Activated CD8-positive, alpha-beta memory T cell treated with anti-CD3 and anti-CD28 coated beads for 1 hour (primary cell): ENCODE measurements at places on chromosomes 2 and 18.

- no peak for DNase-seq
These were observed 442.1 kb upstream of the TRIB2 start for GRCh38 chr2:12274591-12274990.

DNA sequence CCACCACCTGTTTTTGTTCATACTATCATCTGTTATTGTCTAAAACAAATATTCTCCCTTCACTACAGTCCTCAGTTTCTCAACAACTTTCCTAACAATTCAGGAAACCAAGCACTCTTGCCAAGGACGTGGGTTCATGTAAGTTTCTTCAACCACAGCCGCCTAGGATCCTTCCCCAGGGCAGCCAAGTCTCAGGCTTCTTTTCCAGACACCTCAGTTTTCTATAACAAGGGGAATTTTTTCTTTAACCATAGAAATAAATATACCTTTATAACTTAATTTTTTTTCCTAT, 39.4 kb upstream of the AGPS start:
- DNase-seq = no peak

GRCh38 chr2:186913870-186914269, 64.9 kb upstream of the ZSWIM2 start:
- DNase-seq = no peak

DNA sequence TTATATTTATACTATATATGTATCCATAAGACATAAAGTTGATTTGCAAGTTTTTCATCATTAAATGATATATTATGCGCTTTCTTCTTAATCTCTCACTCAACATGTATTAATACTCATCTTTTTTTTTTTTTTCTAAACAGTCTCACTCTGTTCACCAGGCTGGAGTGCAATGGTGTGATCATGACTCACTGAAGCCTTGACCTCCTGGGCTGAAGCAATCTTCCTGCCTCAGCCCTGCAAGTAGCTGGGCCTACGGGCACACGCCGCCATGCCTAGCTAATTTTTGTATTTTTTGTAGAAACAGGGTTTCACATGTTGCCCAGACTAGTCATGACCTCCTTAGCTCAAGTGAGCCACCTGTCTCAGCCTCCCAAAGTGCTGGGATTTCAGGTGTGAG, 51.4 kb upstream of the MAP4K3 start:
- DNase-seq = no peak

- DNase-seq = no peak
These were observed 19.8 kb upstream of the ZNF532 start for GRCh38 chr18:58844871-58845270.

DNA sequence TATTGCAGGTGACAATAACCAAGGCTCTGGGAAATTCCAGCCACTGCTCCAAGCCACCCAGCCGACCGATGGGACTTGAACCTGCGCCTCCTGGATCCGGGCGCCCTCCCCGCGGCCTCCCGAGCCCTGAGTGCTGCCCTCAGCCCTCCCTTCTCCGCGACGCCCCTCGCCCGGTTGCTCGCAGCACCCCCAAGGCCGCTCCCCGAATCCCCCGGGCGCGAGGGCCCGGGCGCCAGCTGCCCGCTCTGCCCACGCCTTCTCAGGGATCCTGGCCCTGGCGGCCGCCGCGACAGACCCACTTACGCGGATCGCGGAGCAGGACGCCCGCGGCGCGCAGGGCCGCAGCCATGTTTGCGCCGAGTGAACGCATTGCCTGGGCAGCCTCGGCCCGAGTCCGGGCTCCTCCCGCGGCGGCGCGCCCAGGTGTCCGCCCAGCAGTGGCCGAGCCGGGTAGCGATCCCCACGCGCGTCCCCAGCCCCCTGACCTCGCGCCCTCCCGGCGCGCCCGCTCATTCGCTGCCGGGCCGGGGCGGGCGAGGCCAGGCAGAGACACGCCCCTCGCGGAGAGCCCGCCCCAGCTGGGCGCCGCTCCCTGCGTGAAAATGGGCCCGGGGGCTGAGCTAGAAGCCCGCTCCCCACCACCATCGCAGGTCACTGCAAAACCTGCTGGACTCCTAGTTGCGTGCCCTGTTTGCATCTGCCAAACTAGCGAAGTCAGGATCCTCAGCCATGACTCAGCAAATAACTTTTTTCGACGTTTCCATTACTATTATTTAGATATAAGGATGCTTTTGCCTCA, at the start of gene FECH:
TSS of gene FECH (minus strand) at position 452 of the 799 bp plus-strand sequence. CDS start at position 370, 82 bp downstream.
- DNase-seq = peak; percentile 51

DNA sequence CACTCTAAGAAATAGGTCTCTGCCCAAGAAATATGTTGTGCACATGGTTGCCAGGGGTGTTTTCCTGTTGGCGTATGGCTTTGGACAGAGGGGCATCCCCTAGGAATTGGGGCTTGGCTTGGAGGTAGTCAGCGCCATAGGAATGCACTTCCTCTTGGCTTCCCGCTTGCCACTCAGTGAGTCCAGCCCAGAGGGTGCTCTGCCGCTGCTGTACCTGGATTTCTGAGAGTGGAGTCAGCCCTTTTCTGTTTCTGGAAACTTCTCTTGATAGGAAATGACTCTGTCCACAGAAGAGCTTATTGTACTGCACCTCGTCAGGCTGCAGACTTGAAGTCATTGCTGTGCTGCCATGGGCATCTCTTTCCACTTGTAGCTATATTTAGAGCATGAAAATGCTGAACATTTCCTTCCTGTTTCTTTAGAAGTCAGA, 116.7 kb upstream of the MGAT5 start:
- no peak for DNase-seq

- no peak for DNase-seq
These were observed 5.6 kb upstream of the ATOH8 start for GRCh38 chr2:85748039-85748734.

DNA sequence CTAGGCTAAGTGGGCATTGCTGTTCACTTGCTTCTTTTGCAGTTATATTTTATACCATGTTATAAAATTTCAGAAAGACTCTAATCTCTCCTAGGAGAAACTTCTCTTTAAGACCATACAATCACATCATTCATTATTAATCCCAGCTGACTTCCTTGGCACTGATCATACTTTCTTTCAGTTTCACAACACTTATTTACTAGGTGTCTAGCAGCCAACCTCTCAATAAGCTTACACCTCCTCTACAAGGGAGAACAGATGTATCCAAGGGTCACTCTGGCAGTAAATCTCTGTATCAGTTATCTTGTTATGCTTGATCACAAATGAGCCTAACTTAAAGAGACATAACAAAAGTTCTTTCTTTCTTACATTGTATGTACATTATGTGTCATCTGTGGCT, 69.8 kb upstream of the EPB41L5 start:
- DNase-seq = no peak

GRCh38 chr2:145688156-145688555, 1168.2 kb upstream of the ZEB2 start:
- DNase-seq = no peak

- no peak for DNase-seq
These were observed 267.8 kb upstream of the NXPH2 start for GRCh38 chr2:139048017-139048416.

DNA sequence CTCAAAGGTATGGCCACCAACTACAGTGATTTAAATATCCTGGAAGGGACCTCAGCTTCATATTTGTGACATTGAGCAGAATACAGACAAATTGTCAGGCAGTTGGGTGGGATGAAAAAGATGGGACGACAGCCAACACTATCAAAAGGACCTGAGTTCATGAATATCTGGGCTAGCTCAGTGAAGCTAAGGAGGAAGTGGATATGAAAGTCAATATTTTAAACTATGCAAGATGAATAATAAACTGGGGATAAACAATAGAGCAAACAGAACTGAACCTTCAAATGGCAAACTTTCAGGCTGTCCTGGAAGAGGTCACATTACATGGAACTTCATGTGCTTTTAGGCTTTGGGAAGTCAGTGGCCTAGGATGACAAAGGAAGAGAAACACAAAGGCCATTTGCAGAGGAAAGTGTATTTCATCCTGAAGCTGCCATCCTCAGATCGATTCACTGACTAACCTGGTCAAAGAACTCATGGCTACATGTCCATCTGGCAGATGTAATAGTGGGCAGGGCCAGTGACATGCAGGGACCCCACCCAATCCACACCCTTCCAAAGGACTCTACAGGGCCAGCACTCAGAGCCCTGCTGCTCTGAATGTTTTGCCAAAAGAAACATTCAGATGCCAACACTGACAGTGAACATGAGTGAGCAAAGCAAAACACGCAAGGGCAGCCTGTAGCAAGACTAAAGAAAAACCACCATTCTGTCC, 175.7 kb downstream of the ETAA1 start:
- no peak for DNase-seq

DNA sequence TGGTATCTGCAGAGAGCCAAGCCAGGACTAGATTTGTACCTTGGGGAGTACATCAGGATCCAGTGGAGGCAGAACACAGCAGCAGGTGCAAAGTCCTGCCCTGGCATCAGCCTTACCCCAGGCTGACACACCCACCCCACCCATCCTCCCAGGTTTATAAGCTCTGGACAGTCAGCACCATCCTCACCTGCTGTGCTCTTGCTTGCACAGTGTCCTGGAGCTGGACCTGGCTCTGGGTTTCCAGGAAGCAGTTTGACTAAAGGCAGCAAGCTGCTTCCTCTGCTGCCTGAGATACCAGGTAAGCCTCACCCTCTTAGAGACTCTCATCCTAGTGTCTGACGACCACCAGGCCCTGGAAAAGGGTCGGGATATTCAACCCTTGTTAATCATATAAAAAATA, at the start of gene SULT1C3:
TSS of gene SULT1C3 (plus strand) at position 183 of the 400 bp plus-strand sequence. CDS start 7,227 bp downstream, outside the sequence.
- no peak for DNase-seq

- DNase-seq = peak; percentile 17
These were observed 30.5 kb upstream of the VPS54 start for GRCh38 chr2:64049633-64050220.

DNA sequence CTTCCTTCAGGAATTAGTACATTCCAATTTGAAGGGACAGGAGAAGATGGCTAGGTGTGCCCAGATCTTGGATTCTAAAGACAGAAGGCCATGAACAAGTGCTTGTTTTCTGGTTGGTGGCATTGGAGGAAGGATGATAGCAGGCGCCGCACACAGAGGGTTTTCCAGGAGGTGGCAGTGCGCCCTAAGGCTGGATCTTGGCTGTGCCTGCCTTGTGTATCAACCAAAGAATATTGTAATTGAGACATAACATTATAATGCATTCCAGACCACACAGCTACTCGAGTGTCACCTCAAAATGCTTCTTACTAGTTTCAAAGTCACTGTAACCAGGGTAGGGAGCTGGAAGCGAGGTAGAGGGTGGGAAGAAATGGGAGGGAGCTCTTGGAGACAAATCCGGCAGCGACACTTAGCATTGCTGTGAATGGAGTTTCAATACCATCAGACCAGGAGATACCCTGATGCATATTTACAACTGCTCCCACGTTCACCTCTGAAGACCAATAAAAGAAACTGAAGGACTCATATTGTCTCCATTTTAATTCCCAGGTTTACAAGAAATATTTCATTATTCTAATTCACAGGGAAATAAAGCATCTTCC, 42.5 kb downstream of the CPO start:
- peak; percentile 11 for DNase-seq

- DNase-seq = no peak
These were observed 363.8 kb downstream of the NCKAP5 start for GRCh38 chr2:133204421-133204820.
